ENCODE measurements at places on chromosomes 5 and 9.

- DNase-seq = no peak
Measured at GRCh38 chr5:135511761-135512575, 23.8 kb downstream of the NEUROG1 start.

- no peak for DNase-seq
Measured at GRCh38 chr9:137077758-137078693, 709 bp downstream of the UAP1L1 start.

- DNase-seq = no peak
Measured at GRCh38 chr9:134689321-134690181, 47.9 kb downstream of the COL5A1 start.

GRCh38 chr5:175623088-175623487 lies 34.8 kb upstream of the HRH2 start:
- no peak for DNase-seq

- DNase-seq = no peak
Measured at GRCh38 chr9:94703488-94704140, 22.9 kb upstream of the AOPEP start.

DNA sequence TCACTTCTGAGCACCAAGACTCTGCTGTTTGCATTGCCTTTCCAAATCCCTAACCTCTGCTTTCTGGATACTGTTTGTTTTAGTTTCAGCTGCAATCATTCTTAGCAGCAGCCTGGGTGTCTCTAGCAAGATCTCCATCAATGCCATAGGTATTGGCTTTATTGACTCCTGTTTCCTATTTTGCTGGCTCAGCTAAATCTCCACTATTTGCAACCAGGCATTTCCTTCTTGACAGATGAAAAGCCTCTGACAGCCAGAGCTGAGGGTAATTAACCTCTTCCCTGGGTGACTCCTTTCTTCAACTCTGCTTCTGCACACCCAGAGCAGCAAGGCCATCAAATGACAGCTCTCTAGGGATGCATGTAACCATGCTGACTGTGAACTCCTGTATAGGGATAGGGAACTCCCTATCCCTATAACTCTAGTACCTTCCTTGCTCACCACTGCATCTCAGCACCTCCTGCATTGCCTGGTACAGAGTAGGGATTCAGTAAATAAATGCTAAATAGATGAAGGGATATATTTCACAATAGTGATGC lies 293.5 kb downstream of the TRIM32 start:
- no peak for DNase-seq

Data from hematopoietic multipotent progenitor cell (in vitro differentiated cells).